HCT116 (cell line): ENCODE measurements at places on chromosomes 6 and 20.

GRCh38 chr20:32980131-32980941 is 23.9 kb downstream of the SUN5 start:
- DNase-seq: no peak

DNA sequence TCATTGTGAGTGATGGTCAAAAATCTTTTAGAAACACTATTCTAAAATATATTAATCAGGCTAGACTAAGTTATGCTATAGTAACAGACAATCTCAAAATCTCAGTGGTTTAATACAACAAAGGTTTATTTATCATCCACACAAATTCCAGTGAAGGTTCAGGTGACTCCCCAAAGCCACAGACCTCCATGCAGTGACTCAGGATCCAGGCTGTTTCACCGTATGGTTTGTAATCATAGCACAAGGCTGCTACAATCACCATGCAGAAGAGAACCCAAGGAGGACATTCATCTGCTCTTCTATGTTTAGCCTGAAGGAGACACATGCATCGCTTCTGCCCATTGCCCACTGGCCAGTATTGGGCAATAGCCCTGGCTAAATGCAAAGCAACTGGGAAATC is 46.2 kb downstream of the BFSP1 start:
- no peak for DNase-seq

DNA sequence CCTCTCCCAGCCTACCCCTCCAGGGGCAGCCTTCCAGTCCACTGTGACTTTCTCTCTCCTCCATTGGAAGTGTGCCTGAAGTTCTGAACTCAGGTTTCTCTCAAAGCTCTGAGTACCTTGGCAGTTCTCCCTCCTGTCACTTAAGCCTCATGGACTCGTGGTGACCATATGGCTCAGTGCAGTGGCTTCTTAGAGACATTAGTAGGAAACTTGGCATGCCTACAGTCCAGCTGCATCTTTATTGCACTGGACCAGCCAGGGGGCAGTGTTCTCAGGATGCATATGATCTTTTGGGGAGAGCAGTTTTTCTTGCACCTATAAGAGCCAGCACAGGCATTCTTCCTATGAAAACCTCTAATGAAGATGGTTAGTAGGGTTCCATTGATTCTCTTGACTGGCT is 47.5 kb upstream of the KCNK16 start:
- no peak for DNase-seq

DNA sequence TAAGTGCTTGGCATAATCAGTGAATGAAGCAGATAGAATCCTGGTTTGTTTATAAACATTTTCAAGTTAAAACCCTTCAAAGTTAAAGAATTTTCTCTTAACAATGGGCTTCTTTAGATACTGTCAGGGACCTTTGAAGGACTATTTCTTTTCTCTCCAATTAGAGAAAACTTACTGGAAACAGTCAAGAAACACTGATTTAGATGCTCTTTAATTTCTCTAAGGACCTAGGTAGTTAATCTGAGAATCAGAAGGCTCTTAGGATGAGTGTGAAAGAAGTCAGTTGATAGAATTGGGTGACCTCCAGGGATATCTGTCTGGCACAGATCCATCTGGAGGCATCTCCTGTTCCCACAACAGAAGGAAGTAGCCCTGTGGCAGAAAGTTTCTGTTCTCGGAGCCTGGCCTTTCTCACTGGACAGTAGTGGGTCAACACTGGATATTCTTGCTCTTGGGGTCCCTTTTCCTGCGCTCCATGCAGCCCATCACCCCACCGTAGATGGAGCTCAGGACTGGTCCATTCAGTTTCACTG is 22.5 kb downstream of the KIAA0408 start:
- no peak for DNase-seq

GRCh38 chr6:105868823-105869460 is 217.2 kb upstream of the PRDM1 start:
- no peak for DNase-seq
